ENCODE measurements at places on chromosomes 4 and X.

DNA sequence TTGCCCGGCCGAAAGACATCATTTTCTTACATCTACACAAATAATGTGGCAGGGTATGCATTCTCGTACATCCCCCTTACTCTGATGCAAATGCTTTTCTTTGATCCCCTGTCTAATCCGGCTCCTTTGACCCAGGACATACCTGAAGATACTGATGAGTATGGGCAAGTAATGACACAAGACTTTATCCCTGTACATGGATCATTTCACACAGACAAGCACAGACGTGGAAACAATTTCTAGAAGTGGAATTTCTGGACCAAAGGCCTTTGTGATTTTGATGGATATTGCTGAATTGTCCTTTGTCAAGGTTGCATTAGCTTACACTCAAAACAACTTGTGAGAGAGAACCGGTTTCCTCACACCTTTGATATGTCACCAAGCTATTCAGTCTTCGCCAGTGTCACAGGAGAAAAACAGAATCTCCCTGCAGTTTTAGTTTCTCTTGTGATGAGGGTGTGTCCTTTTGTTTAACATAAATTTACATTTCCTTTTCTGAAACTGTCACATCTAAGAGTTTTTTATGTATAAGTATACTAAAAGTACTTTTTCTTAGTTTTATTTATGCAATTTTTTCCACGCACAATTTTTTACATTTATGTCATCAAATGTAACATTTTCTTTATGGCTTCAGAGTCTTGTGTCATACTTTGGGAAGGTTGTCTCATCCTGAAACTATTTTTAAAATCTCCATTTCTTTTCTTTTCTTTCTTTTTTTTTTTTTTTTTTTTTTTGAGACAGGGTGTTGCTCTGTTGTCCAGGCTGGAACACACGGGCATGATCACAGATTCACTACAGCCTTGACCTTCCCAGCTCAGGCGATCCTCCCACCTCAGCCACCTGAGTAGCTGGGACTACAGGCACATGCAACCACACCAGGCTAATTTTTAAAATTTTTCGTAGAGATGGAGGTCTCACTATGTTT, 25.2 kb downstream of the RWDD4 start:
- no peak for DNase-seq

DNA sequence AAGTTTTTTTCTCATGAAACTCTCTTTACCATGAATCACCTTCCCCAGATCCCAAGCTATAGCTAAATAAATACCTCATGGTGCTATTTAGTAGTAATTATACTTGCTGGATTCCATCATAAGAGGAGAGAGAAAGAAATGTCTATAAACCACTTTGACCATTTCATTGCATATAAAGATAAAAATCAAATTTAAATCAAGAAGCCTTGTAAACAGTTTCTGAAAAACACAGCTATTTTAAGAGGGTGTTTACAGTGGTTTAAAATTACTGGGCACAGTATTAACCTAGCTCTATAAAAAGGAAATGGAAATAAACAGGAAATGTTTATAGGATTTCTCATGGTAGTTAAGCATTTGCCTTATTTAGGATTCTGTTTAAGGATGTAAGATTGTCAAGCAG, 637.9 kb downstream of the ADGRL3 start:
- no peak for DNase-seq

DNA sequence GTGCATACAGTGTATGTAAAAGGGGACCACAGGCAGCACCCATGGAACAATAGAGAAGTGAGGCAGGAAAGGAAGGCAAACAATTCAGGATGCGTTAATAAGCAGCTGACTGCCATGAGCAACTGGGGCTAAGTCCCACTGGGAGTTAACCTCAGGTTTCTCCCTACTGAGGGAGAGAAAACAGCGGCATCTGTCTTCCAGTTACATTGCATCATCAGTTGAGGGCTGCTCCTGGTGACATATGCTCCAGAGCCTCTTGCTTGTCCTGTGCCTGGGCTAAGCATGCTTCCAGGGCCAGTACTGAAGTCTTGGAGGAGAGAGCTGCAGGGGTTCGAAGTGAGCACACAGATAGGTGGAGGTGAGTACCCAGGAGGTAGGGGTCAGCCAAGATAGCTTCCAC, 24.3 kb downstream of the RAI2 start:
- no peak for DNase-seq

DNA sequence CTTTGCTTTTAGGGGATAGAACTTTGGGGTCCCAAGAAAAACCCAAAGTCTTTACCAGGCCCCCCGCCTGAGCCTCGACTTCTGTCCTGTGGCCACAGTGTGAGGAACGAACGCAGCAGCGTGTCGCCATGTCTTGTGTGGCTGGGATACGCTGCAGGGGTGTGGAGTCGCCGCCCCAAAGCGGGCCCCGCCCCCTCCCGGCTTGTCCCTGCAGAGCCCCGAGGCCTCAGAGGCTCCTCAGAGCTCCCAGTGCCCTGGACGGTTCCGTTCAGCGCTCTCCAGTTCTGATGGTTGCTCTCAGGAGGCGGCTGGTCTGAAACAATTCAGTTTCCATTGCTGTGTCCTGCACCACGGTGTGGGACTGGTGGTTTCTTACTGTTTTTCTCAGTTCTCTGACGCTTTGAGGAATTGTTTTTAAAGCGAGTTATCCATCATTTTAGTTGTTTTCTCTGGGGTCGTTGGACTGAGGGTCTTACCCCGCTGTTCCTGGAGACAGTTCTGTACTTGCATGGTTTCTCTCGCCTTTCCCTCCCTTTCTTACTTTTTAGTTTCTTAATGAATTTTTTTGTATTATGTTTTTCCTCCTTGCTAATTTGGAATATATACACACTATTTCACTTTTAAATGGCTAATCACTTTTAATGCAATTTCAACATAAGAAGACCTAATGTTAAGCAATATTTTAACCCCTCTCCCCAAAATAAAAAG, 1.6 kb upstream of the IDUA start:
- peak; percentile 83 for DNase-seq

DNA sequence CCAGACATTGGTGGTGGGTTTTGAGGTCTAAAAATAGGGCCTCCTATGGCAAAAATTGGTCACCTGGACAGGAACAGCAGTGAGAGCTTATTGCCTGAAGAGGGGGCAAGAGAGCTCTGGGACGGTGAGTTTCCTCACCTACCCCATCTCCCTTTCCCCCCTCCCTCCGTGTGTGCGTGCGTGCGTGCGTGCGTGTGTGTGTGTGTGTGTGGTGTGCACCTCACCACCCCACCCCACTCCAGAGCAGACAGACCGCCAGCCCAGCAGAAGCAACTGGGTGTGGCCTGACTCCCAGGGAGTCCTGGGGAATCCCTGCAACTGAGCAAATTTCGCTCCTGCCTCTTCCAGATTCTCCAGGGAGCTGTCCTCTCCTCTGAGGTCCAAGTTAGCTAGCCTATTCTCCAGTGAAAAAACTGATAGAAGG, 44.7 kb downstream of the PRPS1 start:
- peak; percentile 76 for DNase-seq

DNA sequence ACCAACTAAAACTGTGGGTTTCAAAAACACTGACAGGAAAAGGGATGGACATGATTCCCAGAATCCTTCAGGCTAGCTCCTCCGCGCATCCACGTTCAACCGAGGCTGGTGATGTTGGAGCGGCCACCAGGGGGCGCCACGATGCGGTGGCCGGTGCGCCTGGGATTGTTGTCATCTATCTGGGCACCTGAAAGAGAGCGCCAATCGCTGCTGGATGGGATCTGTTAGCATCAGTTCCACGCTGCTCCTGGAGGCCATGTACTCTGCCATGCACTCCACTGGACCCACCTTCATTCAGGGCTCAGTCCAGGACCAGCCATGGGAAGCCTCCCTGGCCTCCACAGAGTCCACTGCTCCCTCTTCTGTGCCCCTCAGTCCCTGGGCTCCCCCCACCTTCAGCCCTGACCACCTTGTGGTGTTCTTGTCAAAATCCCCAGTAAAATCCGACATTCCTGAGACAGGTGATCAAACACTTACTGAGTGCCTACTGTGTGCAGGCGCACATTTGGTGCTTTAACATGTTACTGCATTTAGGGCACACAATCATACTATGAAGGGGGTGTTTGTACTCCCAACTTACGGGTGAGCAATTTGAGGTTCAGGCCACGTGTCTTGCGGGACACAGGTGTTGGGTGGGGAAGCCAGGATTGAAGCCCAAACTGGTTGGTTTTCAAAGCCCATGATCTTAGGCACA, 71.1 kb downstream of the CRMP1 start:
- DNase-seq, result peak; percentile 18

DNA sequence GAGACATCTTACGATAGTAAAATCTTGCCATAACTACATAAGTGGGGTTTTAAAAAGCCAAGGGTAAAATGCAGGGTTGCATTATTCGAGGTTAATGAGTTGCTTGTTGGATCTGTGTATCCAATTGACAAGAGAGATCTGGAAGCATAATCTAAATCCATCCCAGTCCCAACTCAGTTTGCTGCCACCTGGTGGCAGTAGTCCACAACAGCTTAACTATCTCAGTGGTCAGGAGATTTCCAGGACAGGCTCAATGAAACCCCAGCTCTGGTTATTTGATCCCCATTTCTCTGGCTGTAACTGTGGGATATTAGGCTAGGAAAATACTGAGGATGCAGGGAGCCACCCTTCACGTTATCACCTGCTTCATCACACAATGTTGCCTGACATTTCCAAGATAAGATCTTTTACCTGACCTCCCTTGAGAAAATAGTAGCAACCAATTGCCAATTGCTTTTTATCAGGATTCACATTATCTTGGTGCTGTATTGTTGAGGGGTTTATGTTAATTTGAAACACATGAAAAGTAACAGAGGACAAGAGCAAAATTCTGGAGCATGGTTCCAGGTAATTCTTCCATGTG, 88.2 kb upstream of the TNIP3 start:
- peak; percentile 49 for DNase-seq

- DNase-seq, result no peak
Measured at GRCh38 chrX:15391850-15392249, 7.6 kb upstream of the VEGFD start.

GRCh38 chr4:38868059-38868960, 704 bp downstream of the FAM114A1 start:
- no peak for DNase-seq

GRCh38 chr4:155377276-155377675, 511 bp upstream of the MAP9 start:
- DNase-seq, result no peak

DNA sequence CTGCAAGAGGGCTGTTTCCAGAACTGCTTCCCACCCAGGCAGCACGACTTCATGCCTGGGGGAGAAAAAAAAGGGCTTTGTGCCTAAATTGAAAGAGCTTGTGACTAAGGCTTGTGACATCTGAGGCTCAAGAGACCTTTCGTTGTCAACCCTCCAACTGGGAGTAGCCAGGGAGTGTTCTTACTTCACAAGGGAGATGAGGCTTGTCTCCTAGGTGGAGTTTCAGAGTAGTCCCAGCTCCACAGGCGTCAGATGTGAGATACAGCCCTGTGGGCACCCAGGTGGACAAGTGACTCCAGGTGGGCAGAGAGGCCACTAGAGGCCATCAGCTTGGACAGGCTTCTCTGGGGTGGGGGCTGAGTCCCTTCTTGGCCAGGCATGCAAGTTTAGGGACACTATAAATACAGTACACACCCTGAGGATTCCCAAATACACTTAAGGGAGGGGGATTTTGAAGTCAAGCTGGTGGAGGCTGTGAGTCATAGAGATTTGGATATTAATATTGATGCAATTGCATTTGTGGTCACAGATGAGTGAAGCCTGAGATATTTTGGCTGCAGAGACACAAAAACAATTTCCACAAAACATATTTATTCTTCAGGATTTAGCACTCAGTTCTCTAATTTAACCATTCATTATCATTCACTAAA, 40.1 kb upstream of the SETD7 start:
- no peak for DNase-seq

GRCh38 chr4:114595207-114595606, 3.4 kb upstream of the UGT8 start:
- DNase-seq, result no peak

DNA sequence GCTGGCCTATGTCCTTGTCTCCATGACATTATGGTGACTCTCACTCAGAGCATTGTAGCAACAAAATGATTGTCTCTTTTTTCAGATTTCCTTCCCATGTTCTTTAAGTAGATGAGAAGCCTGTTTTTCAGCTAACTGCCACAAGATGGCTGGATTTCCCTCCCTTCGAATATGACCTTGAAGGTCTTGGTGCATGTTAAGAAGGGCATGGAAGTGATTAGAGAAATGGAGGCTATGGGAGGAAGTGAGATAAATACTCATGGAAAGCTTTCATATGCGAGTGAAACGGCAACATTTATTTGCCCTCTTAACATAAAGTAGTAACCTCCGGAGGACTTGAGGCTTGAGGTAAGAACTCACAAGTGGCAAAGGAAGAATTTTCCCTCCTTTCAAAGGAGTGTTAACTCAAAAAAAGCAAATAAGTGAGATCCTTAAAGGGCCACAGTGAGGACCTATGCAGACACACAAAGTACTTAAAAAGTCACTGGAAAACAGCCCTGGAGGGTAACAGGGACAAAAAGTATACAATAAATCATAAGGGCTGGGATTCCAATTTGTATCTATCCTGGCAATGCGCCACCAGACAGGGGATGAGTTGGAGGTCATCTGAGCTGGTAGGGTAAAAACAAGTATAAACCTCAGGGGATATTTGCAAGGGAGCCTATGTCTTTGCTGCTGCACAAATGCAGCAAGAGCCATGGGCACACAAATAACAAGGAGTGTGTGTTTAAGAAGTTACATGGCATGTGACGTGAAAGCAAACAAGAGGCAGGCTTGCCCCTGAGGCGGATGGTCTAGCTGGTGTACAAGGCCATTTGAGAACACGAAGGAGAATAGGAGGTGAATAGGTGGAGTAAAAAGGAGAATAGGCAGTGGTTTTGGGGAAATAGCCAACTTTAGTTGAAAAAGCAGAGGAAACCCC, 96.2 kb downstream of the CPE start:
- no peak for DNase-seq

GRCh38 chr4:1488357-1488756, 82.1 kb upstream of the NKX1-1 start:
- no peak for DNase-seq

- no peak for DNase-seq
Measured at GRCh38 chr4:48205107-48205506, 64.5 kb downstream of the TEC start.

GRCh38 chr4:18369561-18369960, 348.0 kb upstream of the LCORL start:
- no peak for DNase-seq

DNA sequence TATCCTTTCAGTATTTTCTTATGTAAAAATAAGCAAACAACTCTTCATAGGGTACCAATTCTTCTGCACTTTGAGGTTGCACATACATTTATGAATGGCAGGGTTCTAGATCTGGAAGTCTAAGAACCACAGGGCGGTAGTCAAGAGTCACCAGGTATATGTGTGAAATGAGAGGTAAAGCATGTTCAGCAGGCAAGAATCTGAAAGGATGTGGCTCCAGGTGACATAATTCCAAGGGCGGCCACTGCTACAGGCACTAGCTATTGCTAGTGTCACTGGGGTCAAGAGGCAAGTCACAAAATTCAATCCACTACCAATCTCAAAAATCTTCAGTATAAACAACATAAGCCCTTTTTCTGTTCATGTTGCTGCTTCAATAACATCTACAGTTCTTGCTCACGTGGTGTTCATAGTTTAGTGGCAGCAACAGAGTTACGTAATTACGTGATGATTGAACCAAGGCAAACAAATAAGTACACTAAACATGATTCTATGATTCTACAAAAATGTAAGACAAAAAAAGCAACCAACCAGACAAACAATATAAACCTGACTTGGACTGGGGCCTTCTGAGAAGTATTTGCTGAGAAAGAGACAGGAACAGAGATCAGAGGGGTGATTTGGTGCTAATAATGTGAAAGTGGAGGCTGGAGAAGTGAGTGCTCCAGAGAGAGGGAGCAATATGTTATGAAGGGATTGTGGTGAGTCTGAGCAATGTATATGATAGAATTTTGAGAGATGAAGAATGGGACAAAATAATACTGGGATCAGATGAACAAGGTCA, 101.7 kb downstream of the NAA11 start:
- no peak for DNase-seq
